ENCODE measurements at places on chromosomes 7 and 10.
A peak's percentile ranks its signal among the peaks of the same experiment; 100 is the strongest.

GRCh38 chr10:118467200-118467599 lies 125.1 kb upstream of the FAM204A start:
- DNase-seq: no peak

DNA sequence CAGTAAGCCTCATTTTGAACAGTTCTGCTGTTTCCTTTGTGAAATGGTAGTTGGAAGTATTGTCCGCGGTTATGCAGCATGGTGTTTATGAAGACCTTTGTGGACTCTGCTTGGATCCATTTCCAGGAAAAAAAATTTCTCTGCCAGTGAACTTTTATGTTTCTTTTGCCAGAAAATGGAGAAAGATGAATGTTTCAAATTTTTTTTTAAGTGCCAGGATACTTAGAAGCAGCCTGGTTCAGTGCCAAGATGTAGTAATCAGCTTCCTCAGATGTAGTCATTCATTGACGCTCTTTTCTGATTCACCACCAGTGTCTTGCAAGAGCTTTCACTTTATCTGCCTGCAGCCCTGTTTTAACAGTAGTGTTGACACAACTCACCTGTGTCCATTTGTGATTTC lies 258.2 kb downstream of the SDK1 start:
- DNase-seq: peak; percentile 3

- peak; percentile 65 for DNase-seq
Observed at GRCh38 chr7:44633254-44634186, 27.1 kb downstream of the OGDH start.

DNA sequence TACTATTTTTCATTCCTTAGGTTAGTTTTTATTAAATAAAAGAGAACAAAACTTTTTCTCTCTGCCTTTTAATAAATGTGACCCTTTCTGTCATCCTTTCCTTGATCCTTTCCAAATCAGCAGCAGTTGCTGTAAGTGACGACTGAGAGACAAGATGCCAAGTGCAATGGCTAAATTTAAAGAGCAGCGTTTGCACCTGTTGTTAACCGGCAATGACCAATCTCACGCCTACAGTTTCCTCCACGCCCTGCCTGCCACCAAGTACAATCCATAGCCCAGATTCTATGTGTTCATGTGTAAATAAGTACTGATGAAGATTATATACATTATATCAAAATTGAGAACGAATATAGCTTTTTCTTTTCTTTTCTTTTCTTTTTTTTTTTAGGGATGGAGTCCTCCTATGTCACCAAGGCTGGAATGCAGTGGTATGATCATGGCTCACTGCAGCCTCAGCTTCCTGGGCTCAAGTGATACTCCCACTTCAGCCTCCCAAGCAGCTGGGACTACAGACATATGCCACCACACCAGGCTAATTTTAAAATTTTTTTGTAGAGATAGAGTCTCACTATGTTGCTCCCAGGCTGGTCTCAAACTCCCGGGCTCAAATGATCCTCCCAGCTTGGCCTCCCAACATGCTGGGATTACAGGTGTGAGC lies 6.5 kb upstream of the MCU start:
- DNase-seq: no peak

DNA sequence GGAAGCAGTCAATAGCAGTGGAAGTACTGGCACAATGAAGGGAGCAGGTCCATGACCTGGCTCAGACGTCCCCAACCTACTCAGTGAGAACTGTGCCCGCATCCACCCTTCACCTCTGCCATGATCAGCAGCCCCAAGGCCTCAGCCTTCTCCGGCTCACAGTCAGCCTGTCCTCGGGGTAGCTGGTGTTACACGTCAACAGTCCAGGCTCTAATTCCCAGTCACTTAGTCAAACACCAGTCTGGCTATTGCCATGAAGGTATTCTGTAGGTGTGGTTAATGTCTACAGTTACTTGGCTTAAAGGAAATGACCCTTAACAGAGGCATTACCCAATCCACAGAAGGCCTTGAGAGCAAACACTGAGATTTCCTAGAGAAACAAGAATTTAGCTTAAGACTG lies 49.1 kb downstream of the GRB10 start:
- no peak for DNase-seq

DNA sequence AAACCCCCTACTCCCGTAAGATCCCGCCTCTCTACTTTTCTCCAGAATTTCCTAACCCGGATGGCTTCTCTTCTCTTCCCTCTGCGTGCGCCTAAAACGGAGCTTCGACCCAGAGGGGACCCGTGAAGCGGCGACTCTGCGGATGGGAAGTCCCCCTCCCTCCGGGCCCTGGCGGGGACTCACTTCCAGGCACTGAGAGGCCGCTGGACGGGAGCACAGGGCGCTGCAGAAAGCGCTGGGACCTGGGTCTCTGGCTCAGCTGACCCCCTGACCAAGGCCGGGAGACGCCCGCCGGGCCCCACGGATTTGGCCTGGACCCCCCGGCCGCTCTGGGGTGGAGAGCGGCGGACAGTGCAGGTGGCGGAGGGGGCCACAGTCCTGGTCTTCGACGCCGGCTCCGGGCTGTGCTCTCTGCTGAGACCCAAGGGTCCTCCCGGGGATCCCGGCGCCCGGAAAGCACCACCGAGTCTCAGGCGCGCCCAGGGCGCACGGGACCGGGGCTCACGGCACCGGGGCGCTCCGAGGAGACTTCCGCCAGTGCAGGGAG lies 688 bp upstream of the FOXL3 start:
- DNase-seq: no peak

GRCh38 chr7:94028768-94029167 lies 24.6 kb upstream of the BET1 start:
- peak; percentile 26 for DNase-seq

- no peak for DNase-seq
Observed at GRCh38 chr7:55490099-55490498, 82.2 kb downstream of the VOPP1 start.

GRCh38 chr7:105496521-105496920 lies 25.6 kb downstream of the PUS7 start:
- DNase-seq: no peak

GRCh38 chr7:148572067-148572522 lies 18.5 kb upstream of the C7orf33 start:
- no peak for DNase-seq

DNA sequence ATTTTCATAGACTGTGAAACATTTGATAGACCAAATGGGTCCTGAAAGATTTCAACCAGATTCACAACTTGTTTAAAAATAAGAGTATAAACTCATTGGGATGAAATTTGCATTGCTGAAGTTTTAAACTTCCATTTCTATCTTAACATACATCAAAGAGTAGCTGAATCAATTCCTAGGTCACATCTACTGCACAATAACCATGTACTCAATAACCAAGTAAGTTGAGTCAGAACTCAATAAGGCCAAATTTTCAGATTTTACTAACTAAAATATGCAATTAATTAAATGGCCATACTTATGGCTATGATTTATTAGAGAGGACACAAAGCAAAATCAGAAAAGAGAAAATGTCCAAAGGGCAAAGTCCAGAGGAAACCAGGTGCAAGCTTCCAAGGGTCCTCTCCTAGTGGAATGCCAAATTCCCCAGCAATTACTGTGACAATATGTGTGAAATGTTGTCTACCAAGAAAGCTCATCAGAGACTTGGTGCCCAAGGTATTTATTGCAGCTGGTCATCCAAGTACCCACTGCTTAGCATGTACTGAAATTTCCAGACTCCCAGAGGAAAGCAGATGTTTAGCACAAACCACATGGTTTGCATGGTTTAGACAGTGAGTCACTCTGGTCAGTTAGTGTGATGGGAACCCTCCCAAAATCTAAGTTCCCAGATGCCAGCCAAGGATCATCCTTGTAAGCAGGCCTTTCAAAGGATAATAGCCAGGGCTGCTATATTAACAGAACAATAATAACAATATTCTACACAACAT lies 238.9 kb downstream of the IPMK start:
- DNase-seq: no peak

GRCh38 chr7:21617513-21617912 lies 74.7 kb downstream of the DNAH11 start:
- DNase-seq: no peak

GRCh38 chr7:75049817-75050216 lies 23.8 kb downstream of the RCC1L start:
- DNase-seq: no peak

GRCh38 chr7:1800902-1801301 lies 130.8 kb downstream of the ELFN1 start:
- no peak for DNase-seq

- peak; percentile 85 for DNase-seq
Observed at GRCh38 chr10:59907918-59908807, 1.8 kb upstream of the CCDC6 start.

- DNase-seq: no peak
Observed at GRCh38 chr10:25815999-25816768, 117.8 kb upstream of the MYO3A start.

GRCh38 chr7:20964281-20964918 lies 177.7 kb upstream of the SP8 start:
- DNase-seq: no peak

GRCh38 chr7:22234227-22234626 lies 122.7 kb downstream of the RAPGEF5 start:
- DNase-seq: no peak

DNA sequence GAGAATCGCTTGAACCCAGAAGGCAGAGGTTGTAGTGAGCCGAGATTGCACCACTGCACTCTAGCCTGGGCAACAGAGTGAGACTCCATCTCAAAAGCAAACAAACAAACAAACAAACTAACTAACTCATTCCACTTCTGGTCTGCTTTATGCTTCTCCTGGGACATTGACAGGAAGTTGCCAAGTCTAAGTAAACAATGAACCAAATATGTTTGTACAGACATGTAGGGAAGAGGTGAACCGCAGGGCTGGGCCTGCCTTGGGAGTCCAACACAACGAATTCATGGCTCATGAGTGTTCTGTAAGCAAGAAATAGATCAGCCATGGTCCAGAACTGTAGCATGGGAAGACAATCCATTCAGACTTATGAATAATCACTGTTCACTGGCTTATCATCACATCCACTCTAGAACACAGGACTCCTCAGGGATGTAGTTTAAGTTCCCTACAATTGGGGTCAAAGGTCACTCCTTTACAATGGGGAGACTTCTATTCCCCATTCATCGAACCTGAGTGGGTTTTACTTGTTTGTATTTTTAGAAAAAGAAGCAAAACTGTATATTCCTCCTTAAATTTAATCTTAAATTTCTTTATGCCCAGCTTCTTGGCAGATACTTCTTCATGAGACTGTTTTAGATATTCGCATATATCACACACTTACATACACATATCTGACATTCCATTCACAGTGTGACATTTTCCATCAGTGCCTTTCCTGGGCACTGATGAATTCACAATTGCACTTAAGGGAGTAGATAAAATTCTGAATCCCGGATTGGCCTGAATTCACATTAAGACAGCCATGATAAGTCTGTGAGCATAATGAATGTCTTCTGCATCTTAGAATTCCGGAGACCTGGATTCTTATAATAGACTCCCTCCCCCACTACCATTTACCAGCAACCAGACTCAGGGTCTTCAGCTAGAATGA lies 159.1 kb upstream of the EEPD1 start:
- no peak for DNase-seq

- DNase-seq: no peak
Observed at GRCh38 chr7:46390042-46390441, 469.0 kb upstream of the IGFBP3 start.

DNA sequence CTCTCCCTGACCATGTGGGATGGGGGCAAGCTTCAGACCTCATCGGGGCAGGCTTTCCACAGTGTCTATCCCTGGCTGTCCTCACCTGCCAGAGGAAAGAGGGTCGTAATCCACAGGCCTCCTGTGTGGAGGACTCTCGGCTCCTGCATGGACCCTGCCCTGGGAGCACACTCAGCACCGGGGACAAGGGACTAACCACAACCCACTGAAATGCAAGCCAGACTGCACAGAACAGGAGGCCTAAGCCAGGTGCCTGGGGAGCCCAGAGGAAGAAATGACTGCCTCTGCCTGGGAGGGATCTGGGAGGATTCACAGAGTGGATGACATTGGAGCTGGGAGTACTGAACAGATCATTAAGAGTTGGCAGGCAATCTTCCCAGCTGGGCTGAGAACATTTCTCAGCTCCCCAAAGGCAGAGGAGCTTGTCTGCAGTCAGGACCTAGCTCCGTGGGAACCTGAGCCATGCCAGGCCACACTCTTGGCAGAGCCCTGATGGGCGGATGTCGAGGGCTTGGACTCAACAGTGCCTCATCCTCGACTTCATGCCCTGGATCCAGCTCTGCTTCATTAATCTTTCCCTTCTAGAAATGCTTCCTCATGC lies 213.4 kb downstream of the USP6NL start:
- DNase-seq: no peak

DNA sequence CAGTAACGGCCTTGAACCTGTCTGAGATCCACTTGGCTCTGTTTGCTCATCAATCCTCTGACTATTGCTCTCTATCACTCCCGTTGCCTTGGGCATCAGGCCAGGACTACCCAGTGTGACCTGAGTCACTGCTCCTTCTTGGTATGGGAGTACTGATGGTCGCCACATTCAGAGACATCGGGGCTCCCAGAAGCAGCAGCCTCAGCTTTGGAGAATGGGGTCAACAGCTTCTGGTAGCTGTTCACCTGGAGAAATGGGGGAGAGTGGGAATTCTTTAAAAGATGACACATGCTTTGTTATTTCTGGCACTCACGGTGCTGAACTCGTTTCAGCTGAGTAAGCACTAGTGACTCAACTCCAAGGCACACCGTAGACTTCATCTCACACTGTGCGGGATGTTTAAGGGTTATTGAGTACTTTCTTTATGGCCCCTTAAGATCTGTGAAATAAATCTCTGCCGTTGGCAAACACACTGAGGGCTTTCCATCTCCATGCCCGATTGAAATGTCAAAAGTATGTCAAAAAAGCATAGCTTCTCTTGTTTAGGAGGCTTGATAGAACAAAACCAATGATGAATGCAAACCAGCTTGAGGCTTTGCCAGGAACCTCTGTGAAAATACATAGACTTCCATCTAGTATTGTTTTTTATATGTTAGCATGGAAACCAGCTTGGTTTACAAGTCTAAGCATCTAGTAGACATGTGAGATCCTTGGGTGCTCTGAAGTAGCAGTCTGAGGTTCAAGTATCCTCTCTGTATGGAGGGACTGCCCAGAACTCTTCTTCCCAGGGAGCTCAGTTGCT lies 333.1 kb downstream of the CXCL12 start:
- DNase-seq: no peak

GRCh38 chr7:133649593-133649992 lies 396.7 kb downstream of the EXOC4 start:
- no peak for DNase-seq

GRCh38 chr10:71337219-71337701 lies 18.2 kb downstream of the SLC29A3 start:
- DNase-seq: no peak

DNA sequence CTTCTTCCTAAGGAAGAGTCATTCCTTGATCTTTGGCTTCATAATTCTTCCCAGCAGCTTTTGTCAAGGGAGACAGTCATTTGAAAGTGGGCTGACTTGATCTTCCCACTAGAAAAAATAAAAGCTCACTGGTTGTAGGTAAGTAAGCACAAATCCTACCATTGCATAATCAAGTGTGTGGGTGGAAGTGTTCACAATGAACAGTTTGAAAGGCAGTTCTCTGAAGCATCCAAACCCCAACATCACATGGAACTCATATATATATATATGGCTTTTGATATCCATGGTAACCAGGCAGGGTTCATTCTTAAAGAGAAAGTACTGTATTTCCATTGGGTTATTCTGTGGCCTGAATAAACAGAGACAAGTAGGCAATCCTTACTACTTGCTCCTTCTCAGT lies 51.6 kb downstream of the ARMH3 start:
- DNase-seq: peak; percentile 80

All from inflammatory macrophage treated with lipopolysaccharide for 4 hours (primary cell).